ENCODE measurements at places on chromosomes 12 and 14. TPM values are rescaled to one million over a fixed set of nuclear protein-coding genes. Genes with fewer than 3 reads are reported as not detected.

The SRGAP1 gene
- 18.9 TPM for total RNA-seq

The LMNTD1 gene
- total RNA-seq: not detected

The TAS2R7 gene
- total RNA-seq: not detected

The PSME1 gene
- 51.5 TPM for total RNA-seq

The DYRK2 gene
- 35.6 TPM for total RNA-seq

The CPM gene
- 7.3 TPM for total RNA-seq

The STON2 gene
- not detected for total RNA-seq

The KRT5 gene
- total RNA-seq: 1.7 TPM

The AHNAK2 gene
- total RNA-seq: 9.2 TPM

The CD27 gene
- total RNA-seq: 0.29 TPM

The TMEM52B gene
- total RNA-seq: 71.6 TPM

The LRRC10 gene
- total RNA-seq: not detected

The OR11H12 gene
- not detected for total RNA-seq

The INSM2 gene
- total RNA-seq: not detected

The FITM1 gene
- total RNA-seq: not detected

The PTPRR gene
- total RNA-seq: 1.1 TPM

The GOLGA5 gene
- 86.7 TPM for total RNA-seq

The P2RX2 gene
- not detected for total RNA-seq

The RIPK3 gene
- not detected for total RNA-seq

The RERG gene
- 0.88 TPM for total RNA-seq

The ART4 gene
- total RNA-seq: under 0.01 TPM

The CCDC198 gene
- not detected for total RNA-seq

The PRR4 gene
- 2.0 TPM for total RNA-seq

The ADAM20 gene
- total RNA-seq: 1.4 TPM

The TMCC3 gene
- total RNA-seq: 14.9 TPM

The VPS37B gene
- total RNA-seq: 32.1 TPM

The CIDEB gene
- total RNA-seq: 0.22 TPM

The PAH gene
- total RNA-seq: not detected

The RPS6KL1 gene
- 1.4 TPM for total RNA-seq

The SNX6 gene
- 165 TPM for total RNA-seq

The DLK1 gene
- not detected for total RNA-seq

The HOXC4 gene
- total RNA-seq: 2.0 TPM

The OSGEP gene
- 60.0 TPM for total RNA-seq

The NR1H4 gene
- not detected for total RNA-seq

The KRT71 gene
- total RNA-seq: not detected

The NOVA1 gene
- total RNA-seq: under 0.01 TPM

The FOXG1 gene
- under 0.01 TPM for total RNA-seq

The HHIPL1 gene
- total RNA-seq: 1.9 TPM

The TMEM253 gene
- total RNA-seq: not detected

The PAPLN gene
- 1.6 TPM for total RNA-seq

The GPX2 gene
- total RNA-seq: not detected

The C1S gene
- total RNA-seq: 40.7 TPM

The SUPT16H gene
- 57.3 TPM for total RNA-seq

The IL22 gene
- not detected for total RNA-seq

The ZC2HC1C gene
- 2.3 TPM for total RNA-seq

The PPP4R3A gene
- 49.7 TPM for total RNA-seq

The RGS6 gene
- total RNA-seq: not detected

The KRT80 gene
- total RNA-seq: 0.22 TPM

The POTEM gene
- not detected for total RNA-seq

The KRT75 gene
- total RNA-seq: not detected

The NINJ2 gene
- total RNA-seq: 0.57 TPM

The YEATS4 gene
- total RNA-seq: 15.5 TPM

The WSB2 gene
- total RNA-seq: 183 TPM

The HNRNPC gene
- 701 TPM for total RNA-seq

The GPR162 gene
- 1.1 TPM for total RNA-seq

The SYNDIG1L gene
- total RNA-seq: not detected

The MLXIP gene
- total RNA-seq: 35.5 TPM

The AQP6 gene
- not detected for total RNA-seq

The KRT6C gene
- total RNA-seq: not detected

The KIAA0586 gene
- total RNA-seq: 40.8 TPM

Data from placental pericyte (primary cell).